ENCODE measurements at places on chromosomes 2 and 18.

GRCh38 chr2:179817181-179817841, 44.1 kb downstream of the ZNF385B start:
- DNase-seq = no peak

GRCh38 chr2:184628051-184628450, 29.7 kb downstream of the ZNF804A start:
- no peak for DNase-seq

DNA sequence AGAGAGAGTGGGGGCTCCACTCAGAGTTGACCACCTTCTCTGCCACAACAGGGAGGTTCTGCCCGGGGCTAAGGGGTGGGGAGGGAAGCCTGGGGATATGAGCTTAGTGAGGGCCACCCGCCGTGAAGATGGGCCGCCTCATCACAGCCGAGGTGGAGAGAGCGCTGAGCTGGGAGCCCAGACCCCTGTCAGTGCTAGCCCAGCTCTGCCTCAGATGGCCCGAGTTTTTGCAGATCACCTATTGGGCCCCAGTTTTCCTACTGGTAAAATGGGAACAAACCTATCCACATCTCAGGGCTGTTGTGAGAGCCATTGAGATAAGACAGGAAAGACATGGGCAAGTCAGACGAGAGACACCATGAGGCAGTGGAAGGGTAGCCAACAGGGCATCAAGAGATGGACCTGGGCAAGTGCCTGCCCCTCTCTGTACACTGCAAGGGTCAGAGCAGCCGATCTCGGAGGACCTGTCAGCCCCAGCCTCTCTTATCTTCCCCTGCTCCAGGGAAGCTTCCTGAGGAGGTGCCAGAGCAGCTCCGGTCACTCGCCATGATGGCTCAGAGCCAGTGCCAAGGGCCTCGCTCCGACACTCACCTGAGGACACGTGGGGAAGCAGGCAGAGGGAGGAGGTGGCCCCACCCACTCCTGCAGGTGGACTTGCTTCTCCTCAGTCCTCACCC, 88.9 kb downstream of the MCFD2 start:
- DNase-seq = no peak

DNA sequence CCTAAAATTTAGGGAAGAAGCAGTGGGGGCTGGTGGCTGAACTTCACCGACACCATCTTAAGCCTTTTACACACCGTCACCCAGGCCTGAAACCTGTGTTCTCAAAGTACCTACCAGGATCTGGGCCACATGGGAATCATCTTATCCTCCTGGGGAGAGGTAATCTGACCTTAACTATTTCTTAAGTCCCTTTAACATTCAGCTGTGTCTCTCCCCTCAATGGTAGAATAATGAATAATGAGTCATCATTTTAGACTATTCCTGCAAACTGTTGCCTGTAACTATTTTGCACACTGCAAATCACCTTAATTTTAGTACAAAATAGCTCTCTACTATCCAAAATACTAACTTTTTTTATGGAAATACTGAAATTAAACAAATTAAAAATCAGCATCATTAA, 149.4 kb upstream of the KLF7 start:
- no peak for DNase-seq

- DNase-seq = no peak
These were observed 123.7 kb upstream of the KLF7 start for GRCh38 chr2:207289295-207290018.

DNA sequence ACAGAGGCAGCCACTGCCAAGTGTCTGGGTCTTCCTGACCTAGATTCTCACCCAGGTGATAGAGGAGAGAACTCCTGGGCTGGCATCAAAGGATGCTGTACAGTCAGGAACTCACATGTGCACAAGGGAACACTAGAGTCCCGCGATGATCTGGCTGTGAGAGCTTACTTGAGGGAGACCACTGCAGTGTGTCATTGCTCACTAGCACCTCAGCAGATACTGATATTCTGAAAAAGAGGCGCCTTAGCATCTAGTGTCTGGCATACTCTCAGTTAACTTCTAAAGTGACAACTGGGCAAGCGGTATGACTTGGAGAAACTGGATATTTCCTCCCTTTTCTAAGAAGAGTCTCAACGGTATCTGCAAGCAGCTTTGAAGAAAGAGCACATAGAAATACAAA, 189.9 kb downstream of the CMPK2 start:
- no peak for DNase-seq

- no peak for DNase-seq
These were observed 40.3 kb downstream of the AP1S3 start for GRCh38 chr2:223797037-223797436.

- no peak for DNase-seq
These were observed 29.6 kb downstream of the SH3BP4 start for GRCh38 chr2:234981197-234982095.

DNA sequence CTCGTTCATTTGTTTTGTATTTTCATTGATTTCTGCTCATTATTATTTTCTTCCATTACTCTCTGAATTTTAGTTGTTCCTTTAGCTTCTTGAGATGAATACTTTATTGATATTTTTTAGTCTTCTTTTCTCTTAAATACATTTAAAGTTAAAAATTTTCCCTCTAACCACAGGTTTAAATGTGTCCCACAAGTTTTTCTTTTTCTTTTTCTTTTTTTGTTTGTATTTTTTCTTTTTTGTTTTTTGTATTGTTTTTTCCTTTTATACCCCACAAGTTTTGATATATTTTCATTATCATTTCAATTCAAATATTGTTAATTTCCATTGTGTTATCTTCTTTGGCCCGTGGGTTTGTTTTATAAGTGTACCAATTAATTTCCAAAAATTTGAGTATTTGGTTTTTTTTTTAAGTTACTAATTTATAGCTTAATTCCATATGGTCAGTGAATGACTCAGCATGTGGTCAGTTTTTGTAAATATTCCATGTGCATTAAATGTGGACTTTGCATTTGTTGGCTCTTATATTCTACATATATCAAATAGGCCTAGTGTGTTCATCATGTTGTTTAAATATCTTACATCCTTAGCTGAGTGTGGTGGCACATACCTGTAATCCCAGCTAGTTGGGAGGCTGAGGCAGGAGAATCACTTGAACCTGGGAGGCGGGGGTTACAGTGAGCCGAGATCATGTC, 16.2 kb downstream of the CENPO start:
- no peak for DNase-seq

- DNase-seq = no peak
These were observed 78.3 kb upstream of the TLK1 start for GRCh38 chr2:171238946-171239345.

DNA sequence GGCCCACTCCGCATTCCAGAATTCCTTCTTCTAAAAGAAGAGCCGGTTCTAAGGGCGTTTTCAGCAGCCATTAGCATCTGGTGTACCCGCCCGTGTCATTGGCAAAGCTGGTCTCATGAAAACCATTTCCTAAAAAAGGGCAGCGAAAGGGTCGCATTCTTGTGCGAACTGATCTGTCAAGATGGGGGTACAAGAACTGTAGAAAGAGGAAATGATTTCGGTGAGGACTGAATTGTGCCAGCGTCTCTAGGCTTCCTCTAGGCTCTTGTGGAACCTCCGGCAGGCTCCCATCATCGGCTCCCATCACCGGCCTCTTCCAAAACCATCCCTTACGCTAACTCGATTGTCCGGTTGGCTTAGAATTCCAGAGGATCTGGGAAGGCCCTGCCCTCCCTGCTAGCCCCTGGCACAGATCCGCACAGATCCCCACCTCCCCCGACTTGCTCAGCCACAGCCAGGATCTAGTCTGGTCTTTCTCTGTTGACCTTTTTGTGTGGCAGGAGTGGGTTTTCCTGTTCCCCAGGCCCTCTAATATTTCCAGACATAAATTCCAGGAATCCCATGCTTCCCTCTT, 1.3 kb downstream of the RAB31 start:
- DNase-seq = no peak

DNA sequence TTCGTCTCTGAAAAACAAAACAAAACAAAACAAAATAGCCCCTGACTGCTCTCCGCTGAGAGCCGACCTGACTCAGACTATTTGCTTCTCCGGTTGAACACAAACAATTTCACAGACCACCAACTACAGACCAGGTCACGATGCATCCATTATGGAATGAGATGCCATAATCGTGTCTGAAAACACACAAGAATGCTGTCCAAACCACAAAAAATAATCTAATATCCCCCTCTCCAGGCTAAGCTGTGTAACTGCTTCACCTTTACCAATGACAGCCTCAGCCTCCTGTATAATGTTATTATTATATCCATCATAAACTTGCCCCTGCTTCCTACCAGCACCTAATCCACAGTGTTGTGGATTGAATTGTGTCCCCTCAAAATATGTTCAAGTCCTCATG, 114.7 kb downstream of the DNAH6 start:
- DNase-seq = no peak

- DNase-seq = no peak
These were observed 166.1 kb downstream of the CLIP4 start for GRCh38 chr2:29281086-29281915.

GRCh38 chr18:47422524-47422923, 171.1 kb upstream of the SKOR2 start:
- DNase-seq = no peak

GRCh38 chr2:12675801-12676200, 40.9 kb upstream of the TRIB2 start:
- no peak for DNase-seq

GRCh38 chr2:128636802-128637147, 318.1 kb upstream of the HS6ST1 start:
- DNase-seq = no peak

- DNase-seq = no peak
These were observed 380.7 kb upstream of the CELF4 start for GRCh38 chr18:37946324-37946723.

GRCh38 chr2:63865159-63865799, 23.6 kb downstream of the UGP2 start:
- no peak for DNase-seq

GRCh38 chr18:37403100-37403781, 162.4 kb downstream of the CELF4 start:
- no peak for DNase-seq

GRCh38 chr2:143026411-143027054, 102.7 kb upstream of the ARHGAP15 start:
- no peak for DNase-seq

DNA sequence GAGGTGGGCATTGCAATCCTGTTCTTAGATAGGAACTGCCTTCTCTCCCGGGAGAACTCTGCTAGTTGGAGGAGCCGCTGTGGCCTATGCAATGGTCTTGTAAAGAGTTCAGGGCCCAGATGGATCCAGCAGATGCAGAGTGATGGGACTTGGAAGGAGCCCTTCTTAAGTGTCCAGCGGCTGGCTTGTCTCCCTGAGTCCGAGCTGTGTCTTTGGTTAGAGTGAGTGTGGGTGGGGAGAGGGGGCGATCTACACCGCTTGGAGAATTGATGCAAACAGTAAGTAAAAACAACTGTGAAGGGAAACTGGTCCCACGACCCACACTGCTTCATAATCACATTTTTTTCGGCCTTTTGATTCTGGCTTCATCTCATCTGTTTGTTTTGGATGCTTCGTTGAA, 89.8 kb upstream of the CYRIA start:
- no peak for DNase-seq

GRCh38 chr2:9310798-9311197, 104.2 kb downstream of the ASAP2 start:
- no peak for DNase-seq

GRCh38 chr2:63837036-63837594, 4.6 kb upstream of the UGP2 start:
- no peak for DNase-seq

DNA sequence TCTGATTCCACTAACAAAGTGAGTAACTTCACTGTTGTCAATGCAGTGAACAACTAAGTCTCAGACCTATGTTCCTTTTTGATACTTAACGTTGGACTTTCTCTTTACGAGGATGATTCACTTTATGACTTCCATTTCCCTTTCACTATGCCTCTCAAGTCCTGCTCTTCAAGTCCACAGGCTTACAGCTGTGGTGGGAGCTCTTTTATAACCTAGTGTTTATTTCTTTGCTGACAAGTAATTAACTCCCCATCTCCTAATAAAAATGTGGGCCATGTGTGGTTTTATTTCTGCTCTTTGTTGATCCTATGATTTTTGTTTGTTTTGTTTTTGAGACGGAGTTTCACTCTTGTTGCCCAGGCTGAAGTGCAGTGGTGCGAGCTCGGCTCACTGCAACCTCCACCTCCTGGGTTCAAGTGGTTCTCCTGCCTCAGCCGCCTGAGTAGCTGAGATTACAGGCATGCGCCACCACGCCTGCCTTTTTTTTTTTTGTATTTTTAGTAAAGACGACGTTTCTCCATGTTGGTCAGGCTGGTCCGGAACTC, 142.1 kb downstream of the USP34 start:
- DNase-seq = no peak

DNA sequence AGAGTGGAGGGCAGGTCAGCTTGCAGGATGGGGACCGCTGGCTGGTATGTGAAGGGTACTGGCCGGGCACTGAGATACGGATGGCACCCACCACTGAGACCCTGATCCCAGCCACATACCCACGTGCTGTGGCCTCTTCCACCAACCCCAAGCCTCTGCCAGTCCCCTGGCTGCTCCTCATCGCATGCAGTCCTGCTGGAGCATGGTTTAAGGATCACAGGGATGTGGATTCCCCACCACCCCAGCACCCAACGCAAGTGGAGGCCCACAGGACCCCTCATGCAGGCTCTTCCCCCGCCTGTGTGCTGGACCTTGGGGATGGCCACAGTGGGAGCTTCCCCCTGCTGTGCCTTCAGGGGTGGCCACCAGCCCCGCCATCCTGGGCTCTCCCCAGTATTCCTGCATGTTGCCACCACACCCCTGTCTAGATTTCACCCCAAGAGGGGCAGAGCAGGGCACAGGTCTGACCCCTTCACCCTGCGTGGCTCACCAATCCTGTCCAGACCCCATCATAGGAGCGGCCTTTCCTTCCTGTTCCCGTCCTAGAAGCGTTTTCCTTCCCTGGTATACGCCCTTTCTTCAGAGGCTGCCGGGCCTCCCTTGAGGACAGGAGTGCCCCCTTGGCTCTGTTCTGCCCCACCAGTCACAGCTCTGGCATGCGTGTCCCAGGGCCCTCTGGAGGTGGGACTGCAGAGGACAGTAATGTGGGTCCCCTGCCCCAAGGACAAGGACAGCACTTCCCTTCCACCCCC, 18.3 kb downstream of the MLPH start:
- DNase-seq = no peak

GRCh38 chr2:14520385-14520945, 112.1 kb upstream of the LRATD1 start:
- no peak for DNase-seq

- DNase-seq = no peak
These were observed 102.1 kb downstream of the ABCA12 start for GRCh38 chr2:215036314-215036713.

GRCh38 chr2:38648107-38648761, 17.7 kb upstream of the GALM start:
- no peak for DNase-seq

- no peak for DNase-seq
These were observed 31.2 kb downstream of the VWA3B start for GRCh38 chr2:98118161-98118560.

GRCh38 chr2:85545780-85546240, 6.8 kb downstream of the MAT2A start:
- DNase-seq = no peak

- no peak for DNase-seq
These were observed 232.7 kb downstream of the PRKCE start for GRCh38 chr2:45884126-45884525.

- no peak for DNase-seq
These were observed 187.8 kb upstream of the COL3A1 start for GRCh38 chr2:188786368-188786841.

Measured in stimulated activated CD8-positive, alpha-beta memory T cell treated with anti-CD3 and anti-CD28 coated beads, Interleukin-4, amount 100 ng/mL, for 1 hour (primary cell).